ENCODE measurements at places on chromosomes 1 and 21.

GRCh38 chr1:199778324-199778955 is 249.1 kb upstream of the NR5A2 start:
- no peak for DNase-seq

DNA sequence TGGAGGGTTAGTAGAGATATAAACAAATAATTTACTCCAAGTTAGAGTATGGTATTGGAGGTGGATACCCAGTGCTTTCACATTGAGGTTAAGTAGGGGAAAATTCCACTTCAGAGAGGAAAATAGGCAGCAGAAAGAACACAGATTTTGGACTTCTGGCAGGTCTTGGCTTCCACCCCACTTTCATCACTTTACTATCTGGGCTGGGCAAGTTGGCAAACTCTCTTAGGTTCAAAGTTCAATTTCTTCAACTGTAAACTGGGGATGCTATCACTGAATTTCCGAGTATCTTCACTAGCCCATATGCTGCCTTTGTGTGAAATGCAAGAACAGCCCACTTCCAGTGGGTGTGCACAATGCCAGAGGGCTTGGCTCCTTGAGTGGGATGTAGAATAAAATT is 214.9 kb downstream of the GABPA start:
- no peak for DNase-seq

- no peak for DNase-seq
Observed at GRCh38 chr1:40627987-40628902, 37.2 kb downstream of the RIMS3 start.

- no peak for DNase-seq
Observed at GRCh38 chr1:216212826-216213225, 210.4 kb downstream of the USH2A start.

DNA sequence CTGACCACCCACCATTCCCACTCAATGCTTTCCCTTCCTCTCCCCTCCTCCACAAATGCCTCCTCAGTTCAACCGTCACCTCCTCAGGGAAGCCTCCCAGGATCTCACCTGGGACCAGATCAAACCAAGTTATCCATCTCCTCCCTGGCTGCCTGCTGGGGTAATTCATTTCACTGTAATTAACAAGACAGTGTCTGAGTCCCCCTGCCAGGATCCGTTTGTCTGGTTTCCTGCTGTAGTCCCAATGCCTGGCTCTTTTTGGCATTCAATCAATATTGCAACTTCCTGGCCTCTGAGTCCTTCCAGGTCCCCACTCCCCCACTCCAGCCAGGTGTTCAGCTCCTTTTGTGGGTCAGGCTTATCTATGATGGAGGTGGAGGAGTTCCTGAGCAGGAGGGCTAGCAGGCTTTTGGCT is 687.7 kb downstream of the PTPRU start:
- DNase-seq: no peak

- no peak for DNase-seq
Observed at GRCh38 chr1:116002781-116003420, 26.6 kb downstream of the SLC22A15 start.

GRCh38 chr1:87325982-87326738 is 2.5 kb upstream of the LMO4 start:
- DNase-seq: peak; percentile 58

GRCh38 chr21:33207449-33208149 is 22.1 kb upstream of the IFNAR2 start:
- peak; percentile 15 for DNase-seq

- DNase-seq: no peak
Observed at GRCh38 chr1:202293569-202293968, 48.2 kb downstream of the UBE2T start.

DNA sequence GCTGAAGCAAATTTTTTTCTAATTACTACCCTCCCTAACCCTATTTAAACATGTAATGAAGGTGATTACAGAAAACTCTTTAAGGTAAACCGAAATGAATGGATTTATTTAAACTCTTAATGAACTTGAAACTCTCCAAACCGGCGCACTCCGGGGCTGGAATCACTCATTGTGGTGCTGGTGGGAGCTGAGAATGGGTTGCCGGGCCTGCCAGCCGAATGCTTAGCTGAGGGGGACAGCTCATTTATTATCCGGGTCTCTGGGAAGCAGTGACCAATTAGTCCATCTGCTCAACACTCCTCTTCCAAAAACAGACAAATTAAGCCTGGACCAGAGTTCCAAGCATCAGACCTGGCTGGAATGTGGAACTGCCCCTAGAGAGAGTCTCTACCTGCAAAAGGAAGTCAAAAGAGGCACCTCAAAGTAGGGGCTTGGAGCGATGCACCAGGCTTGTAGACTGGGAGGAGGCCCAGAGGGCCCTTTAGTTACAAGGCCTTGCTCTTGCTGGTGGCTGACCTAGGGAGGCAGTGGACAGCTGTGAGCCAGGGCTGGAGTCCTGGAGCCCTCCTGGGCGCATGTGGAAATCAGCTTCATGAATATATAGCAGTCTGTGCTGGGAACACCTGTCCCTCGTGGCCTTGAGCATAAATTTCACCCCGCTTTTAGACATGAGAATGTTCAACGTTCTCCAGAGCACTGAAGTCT is 320.7 kb downstream of the AJAP1 start:
- DNase-seq: no peak

GRCh38 chr1:214636436-214636835 is 33.4 kb downstream of the CENPF start:
- no peak for DNase-seq

GRCh38 chr1:13585612-13585991 is 2.0 kb downstream of the PDPN start:
- no peak for DNase-seq

DNA sequence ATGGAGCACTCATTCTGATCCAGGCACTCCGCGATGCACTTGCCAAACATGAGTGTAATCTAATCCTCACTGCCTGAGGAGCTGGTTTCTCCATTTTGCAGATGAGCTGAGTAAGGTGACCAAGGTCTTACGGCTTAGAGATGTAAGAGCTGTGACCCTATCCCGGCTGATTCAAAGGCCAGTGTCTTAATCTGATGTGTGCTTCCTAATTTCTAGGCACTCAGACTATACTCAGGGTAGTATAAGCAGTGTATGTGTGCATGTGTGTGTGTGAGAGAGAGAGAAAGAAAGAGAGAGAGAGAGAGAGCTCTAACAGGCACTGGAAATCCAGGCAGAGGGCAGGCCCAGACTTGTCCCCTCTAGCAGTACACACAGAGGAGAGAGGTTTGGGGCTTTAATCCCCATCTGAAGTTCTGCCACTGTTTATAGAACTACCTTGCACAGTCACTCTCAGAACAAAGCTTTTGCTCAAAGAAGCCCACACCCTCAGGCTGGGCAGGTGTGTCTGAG is 188.2 kb downstream of the ZBTB18 start:
- no peak for DNase-seq

- no peak for DNase-seq
Observed at GRCh38 chr21:46100426-46100825, 2.5 kb downstream of the COL6A2 start.

- no peak for DNase-seq
Observed at GRCh38 chr1:80533093-80533492, 1267.6 kb upstream of the ADGRL2 start.

GRCh38 chr1:98323388-98323787 is 338.1 kb upstream of the SNX7 start:
- DNase-seq: peak; percentile 7

DNA sequence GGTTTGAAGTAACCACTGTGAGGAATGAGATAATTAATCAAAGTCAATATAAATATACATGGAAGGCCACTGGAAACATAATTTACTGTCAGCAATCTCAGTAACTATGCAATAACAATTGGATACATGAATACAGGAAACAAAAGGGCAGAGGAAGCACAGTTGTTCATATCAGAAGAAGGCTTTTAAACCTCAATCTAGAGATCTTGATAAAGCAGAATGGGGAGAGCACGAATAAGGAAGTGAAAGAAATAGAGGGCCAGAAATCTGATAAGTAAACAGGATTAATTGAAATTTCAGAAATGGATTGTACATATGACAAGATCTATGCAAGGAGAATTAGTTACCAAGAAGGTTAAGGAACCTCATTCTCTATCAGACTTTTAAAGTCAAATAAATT is 93.0 kb downstream of the EVI5 start:
- no peak for DNase-seq

DNA sequence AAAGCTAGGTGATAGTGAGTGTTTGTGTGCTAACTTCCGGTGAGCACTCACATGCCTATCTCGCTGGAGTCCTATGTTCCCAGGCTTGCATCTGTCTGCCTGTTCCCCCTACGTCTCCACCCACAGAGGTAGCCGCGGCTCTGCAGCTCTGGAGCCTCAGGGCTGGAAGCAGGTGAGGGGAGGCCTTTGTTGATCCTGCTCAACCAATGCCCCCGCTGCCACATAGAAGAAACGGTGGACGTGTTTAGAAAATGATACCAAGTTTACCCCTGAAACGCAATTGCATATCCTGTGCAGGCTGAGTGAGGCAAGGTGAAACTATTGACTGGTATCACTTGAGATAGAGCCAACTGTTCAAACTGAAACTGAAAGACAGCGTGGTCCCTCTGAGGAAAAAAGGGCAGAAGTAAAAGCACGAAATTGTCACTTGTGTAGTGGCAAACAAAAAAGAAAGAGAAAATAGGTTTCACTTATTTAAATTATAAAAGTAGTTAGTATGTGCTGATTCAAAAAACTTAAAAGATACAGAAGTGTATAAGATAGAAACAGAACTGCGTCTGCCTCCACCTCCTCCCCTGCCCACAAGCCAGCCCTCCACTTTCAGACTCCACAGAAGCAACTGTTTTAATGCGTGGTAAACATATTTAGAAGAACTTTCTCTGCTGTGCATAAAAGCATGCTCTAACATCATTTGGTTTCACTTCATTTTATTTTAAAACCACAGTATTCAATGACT is 38.6 kb upstream of the ETS2 start:
- peak; percentile 41 for DNase-seq

- DNase-seq: no peak
Observed at GRCh38 chr1:62269851-62270495, 49.3 kb downstream of the KANK4 start.

- DNase-seq: no peak
Observed at GRCh38 chr1:84973498-84974334, 23.2 kb downstream of the MCOLN2 start.

DNA sequence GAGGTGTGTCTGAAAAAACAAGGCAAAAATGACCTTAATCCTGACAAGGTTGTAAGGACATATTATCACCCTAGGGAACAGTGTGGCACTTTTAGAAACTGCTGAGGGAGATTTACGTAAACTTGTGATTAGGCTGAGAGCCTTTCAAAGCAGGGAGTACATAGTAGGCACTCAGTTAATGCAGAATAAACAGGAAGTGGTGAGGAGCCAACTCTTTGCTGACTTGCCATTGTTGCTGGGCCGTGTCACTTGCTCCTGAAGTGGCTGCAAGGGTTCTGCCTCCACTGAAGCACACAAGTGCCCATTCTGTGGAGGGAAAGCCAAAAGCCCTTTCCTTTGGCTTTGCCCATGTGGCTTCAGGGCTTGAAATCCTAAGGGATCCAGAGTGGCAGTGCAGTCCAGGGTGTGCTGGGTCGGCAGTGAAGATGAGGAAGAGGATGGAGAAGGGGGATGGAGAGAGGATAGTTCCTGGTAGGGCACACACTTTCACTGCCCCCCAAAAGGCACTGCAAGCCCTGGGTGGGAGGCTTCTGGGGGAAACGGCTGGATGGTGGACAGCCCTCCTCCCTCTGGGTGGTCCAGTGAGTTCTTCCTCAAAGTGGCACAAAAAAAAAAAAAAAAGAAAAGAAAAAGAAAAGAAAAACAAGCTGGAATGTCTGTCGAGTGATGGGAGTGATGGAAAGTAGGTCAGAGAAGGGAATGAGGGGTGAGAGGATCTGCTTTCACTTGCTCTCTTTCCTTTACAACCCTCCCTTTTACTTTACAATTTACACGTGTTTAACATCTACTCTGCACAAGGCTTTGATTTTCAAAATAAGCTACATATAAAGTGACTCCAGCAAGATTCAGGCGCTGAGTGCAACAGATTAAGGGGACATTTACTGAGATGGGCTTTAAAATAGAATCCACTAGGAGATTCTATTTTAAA is 13.7 kb upstream of the RHEX start:
- DNase-seq: no peak

DNA sequence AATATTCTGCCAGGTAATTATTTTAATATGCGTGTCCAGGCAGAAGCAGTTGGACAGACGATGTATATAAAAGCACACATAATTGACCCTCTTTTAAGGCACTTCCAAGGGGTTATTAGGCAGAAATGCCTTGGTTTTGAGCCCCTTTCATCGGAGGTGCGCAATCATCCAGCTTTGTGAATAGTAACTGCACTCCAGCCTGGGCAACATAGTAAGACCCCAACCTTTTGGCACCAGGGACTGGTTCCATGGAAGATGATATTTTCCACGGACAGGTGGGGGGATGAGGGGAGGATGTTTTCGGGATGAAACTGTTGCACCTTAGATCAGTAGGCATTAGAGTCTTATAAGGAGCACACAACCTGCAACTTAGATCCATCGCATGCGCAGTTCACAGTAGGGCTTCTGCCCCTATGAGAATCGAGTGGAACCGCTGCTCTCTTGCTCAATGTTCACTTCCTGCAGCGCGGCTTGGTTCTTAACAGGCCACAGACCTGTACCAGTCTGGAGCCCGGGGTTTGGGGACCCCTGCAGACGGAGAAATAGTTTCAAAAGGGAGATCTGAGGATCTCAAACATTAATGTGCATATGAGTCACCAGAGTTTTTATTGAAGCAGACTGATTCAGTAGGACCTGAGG is 1.8 kb upstream of the MCOLN2 start:
- DNase-seq: peak; percentile 40

GRCh38 chr21:30831194-30831765 is 1.7 kb upstream of the KRTAP7-1 start:
- peak; percentile 4 for DNase-seq

- no peak for DNase-seq
Observed at GRCh38 chr1:9701665-9702064, 50.1 kb downstream of the PIK3CD start.

DNA sequence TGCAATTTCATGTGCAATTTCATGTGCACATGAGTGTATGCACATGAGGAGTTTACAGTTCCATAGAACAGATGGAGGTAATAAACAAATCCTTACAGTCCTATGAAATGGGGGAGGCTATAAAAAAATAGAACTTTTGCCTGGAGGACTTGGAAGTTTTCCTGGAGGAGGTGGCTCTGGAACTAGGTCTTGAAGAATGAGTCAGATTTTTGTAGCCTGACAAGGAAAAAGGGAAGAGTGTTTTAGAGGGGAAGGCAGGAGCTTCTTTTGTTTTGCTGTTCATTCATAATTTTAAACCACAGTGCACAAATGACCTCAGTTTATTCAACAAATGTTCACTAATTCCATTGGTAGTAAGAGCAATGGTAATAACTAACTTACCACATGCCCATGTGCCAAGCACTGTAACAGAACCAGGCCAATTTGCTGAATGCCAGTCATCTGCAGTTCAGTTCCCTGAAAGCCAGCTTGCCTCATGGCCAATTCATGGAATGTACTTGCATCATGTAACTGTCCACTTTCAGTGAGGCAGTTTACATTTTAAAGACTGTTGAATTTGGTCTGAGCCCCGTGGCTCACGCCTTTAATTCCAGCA is 2.7 kb downstream of the DIO1 start:
- no peak for DNase-seq

- no peak for DNase-seq
Observed at GRCh38 chr1:201136355-201137023, 9.5 kb upstream of the ASCL5 start.

DNA sequence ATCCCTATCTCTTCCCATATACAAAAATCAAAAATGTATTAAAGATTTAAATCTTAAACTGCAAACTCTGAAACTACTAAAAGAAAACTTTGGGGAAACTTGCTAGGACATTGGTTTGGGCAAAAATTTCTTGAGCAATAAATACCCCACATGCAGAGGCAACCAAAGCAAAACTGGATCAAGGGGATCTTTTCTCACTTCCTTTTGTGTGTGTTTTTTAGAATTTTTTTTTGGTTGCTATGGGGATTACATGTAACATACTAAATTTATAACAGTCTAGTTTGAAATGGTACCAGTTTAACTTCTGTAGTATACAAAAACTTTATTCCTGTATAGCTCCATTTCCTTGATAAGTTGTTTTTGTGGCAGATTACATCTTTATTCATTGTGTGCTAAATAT is 16.8 kb downstream of the MAST2 start:
- DNase-seq: no peak

Data from CD4-positive, alpha-beta T cell treated with Interferon alpha-2 for 1 hour (primary cell).